ENCODE measurements at places on chromosomes 16 and 17.

GRCh38 chr17:15432807-15433611 lies 34.4 kb downstream of the CDRT4 start:
- no peaks in the 10 kb centered on the region for H3K4me1 ChIP-seq
- DNase-seq: no peak
- peaks cover 8% of the 10 kb centered on the region for H3K27me3 ChIP-seq
- peaks cover 4% of the 10 kb centered on the region for H3K36me3 ChIP-seq

GRCh38 chr16:46427340-46428107 lies 193.7 kb downstream of the SHCBP1 start:
- H3K27ac ChIP-seq: no peak overlapping the region
- H3K27me3 ChIP-seq: peaks cover 19% of the 10 kb centered on the region
- no peak overlapping the region for H3K4me3 ChIP-seq
- H3K4me1 ChIP-seq: peaks cover 12% of the 10 kb centered on the region
- no peaks in the 10 kb centered on the region for H3K36me3 ChIP-seq

- no peak for DNase-seq
- H3K27ac ChIP-seq: no peak overlapping the region
- no peaks in the 10 kb centered on the region for H3K27me3 ChIP-seq
- H3K36me3 ChIP-seq: peaks cover 86% of the 10 kb centered on the region
- no peak overlapping the region for H3K4me3 ChIP-seq
- H3K4me1 ChIP-seq: peaks cover 39% of the 10 kb centered on the region
These were observed 22.9 kb downstream of the ACSF3 start for GRCh38 chr16:89116341-89117226.

- DNase-seq: no peak
- no peak overlapping the region for H3K27ac ChIP-seq
- H3K4me3 ChIP-seq: no peak overlapping the region
- H3K36me3 ChIP-seq: no peaks in the 10 kb centered on the region
- H3K27me3 ChIP-seq: no peaks in the 10 kb centered on the region
These were observed 28.8 kb upstream of the PRKCB start for GRCh38 chr16:23807028-23807427.

All from K562 (cell line).